Ecto neural progenitor cell (in vitro differentiated cells): ENCODE measurements at places on chromosomes 2 and 18.

DNA sequence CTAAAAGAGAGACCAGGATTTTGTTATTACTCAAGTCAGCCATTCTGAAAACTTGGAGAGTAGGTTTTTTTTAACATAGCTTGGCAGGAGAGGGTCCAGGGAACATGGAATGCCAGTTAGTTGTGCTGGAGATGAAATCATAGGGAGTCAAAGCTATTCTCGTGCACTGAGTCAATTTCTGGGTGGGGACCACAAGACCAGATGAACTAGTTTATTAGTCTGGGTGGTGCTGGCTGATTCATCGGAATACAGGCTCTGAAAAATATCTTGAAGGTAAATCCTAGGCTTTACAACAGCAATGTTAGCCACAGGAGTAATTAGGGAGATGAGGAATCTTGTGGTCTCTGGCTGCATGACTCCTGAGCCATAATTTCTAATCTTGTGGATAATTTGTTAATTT, 921.4 kb downstream of the TRIB2 start:
- no peak for DNase-seq

- no peak for DNase-seq
Observed at GRCh38 chr2:219129589-219129988, 31.0 kb downstream of the NHEJ1 start.

- DNase-seq: peak; percentile 30
Observed at GRCh38 chr2:111053825-111054515, 66.7 kb upstream of the BCL2L11 start.

GRCh38 chr2:172996387-172996961, 79.2 kb upstream of the MAP3K20 start:
- no peak for DNase-seq

- no peak for DNase-seq
Observed at GRCh38 chr2:74915743-74916142, 42.7 kb upstream of the POLE4 start.

GRCh38 chr2:200679535-200679934, 93.7 kb downstream of the AOX1 start:
- DNase-seq: no peak

DNA sequence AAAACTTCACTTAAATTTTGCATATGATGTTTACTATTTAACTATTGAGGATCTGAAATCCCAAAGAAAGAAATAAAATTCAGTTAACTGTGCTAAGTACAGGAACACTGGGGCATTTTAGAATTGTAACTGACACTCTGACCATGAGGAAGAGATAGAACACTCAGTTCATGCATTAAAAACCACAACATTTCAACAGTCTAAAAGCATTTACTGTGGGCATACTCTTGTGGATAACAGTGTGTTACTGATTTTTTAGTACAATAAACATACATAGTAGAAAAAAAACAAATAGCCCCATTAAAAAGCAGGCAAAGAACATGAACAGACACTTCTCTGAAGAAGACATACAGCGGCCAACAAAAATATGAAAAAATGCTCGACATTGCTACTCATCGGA, 1122.7 kb upstream of the PIK3C3 start:
- DNase-seq: no peak

DNA sequence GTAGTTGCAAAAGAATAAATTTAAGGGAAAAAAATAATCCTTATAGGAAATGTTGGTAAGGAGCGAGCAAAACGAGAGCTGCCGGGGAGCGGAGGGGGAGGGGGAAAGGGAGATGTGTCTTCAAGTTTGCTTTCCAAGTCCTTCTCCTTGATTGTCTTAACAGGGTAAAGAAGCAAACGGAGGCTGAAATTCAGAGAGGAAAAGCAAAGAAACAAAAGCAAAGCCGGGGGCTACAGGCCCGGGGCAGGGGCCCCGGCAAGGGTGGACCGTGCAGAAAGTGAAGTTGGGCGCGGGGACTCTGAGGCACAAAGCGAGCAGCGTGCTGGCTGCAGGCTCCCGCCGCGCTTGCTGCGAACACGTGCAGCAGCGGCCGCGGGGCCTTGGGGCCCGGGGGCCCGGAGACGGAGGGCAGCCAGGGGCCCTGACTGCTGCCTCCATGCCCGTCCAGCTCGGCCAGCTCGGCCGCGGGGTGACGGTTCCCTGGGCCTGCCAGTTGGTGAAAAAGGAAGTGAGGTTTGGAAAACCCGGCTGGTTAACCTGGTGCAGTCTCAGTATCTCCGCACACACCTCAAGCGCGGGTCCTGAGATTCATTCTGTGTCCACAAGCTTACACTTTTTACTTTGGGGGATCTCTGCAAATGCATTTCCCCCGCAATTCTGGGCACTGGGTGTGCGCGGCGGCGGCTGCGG, 4.1 kb downstream of the BCL11A start:
- DNase-seq: peak; percentile 70

- DNase-seq: no peak
Observed at GRCh38 chr18:2857491-2858131, 10.8 kb downstream of the EMILIN2 start.
